ENCODE measurements at places on chromosomes 3 and 15. TPM values are rescaled to one million over a fixed set of nuclear protein-coding genes. Genes with fewer than 3 reads are reported as not detected.
A peak's percentile ranks its signal among the peaks of the same experiment; 100 is the strongest.

DNA sequence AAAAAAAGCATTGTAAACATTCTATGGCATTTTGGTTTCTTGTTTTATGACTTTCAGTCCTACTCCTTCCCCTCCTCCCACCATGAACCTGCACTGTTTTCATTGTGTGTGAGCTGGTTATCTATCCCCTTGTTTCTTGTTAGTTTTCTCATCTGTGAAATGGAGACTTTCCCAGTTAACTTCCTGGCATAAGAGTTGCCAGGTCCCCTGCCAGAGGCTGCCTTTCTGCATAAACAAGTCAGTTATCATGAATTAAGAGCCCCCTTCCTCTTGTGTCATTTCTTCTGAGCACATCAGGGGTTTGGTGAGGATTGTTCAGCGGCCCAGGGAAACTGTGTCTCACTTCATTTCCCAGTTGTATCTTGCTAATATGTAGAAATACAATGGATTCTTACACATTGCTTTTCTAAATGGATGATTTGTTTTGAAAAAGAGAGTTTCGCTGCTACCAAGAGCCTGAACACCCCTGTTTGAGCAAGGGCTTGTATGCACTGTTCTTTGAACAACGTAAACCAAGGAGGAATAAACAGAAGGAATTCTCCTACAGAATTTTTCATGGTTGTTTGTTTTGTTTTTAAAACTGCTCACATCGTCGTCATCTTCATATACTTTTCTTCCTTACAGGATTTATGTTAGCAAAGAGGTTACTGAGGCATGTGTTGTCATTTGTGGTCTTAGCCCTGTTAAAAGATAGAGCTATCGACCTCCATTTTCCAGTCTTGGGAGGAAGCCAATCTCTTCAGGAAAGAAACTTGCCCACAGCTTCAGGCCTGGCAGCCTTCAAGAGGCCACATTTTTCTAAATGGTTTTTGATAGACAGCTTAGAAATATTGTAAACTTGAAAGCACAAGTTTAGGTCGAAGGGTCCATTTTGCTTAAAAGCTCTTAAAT lies 144.6 kb upstream of the IL12A start:
- DNase-seq = no peak

- DNase-seq = no peak
Observed at GRCh38 chr3:65787827-65788226, 250.9 kb downstream of the MAGI1 start.

DNA sequence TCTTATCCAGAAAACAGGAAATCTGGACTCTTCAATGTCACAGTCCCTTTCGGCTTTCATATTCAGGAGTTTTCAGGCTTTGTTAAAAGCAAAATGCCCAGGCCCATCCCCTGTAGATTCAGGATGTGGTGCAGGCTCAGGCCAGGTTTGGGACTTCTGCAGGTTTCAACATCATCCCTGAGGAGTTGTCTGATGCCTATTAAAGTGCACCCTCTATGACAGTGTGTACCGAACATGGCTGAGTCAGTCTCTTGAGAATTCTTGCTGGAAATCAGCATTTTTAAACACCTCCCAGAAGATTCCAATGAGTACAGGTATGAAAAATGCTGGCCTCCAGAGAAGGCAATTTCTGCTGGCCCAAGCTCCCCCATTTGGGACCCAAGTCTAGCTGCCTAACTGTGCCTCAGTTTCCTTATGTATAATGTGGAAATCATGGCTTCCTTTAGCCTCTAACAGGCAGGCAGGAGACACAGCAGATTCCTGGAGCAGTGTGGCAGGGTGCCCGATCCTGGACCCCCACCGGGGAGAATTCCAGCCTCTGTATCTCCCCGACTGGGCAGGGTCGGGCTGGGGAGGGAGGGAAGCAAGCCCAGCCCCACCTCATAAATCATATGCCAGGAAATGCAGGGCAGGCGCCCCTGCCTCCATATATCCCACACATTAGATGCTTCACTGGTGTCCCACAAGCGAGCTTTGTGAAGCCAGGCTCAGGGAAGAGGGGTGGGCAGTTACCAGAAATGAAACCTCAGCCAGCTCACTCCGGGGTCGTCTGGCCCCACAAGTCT lies 44.4 kb upstream of the SLC6A11 start:
- DNase-seq = no peak

DNA sequence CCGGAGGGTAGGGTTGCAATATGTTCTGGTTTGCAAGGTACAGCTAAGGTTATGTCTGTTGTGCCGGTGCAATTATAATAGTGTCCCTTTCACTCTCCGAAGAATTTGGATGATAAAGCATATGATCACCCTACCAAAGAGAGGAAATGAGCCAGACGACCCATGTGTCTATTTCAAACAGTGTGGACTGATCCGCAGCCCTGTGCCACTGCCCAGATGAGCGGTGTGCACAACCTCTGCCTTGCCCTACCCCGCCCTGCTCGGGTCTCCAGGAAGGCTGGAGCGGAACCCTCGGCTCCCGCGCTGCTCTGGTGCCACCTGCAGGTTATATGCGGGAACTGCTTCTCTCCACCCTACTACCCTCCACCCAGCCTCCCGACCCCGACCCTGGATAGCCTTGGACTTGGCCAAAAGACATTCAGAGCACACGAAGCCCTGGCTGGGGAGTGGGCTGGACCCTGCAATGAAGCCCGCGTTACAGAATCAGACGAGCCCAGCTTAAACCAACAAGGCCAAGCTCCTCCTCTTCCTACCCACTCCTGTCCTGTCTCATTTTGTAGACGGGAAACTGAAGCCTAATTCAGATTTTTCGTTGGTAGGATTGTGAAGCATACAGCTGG lies 68.4 kb upstream of the CHRNB4 start:
- DNase-seq = peak; percentile 52

DNA sequence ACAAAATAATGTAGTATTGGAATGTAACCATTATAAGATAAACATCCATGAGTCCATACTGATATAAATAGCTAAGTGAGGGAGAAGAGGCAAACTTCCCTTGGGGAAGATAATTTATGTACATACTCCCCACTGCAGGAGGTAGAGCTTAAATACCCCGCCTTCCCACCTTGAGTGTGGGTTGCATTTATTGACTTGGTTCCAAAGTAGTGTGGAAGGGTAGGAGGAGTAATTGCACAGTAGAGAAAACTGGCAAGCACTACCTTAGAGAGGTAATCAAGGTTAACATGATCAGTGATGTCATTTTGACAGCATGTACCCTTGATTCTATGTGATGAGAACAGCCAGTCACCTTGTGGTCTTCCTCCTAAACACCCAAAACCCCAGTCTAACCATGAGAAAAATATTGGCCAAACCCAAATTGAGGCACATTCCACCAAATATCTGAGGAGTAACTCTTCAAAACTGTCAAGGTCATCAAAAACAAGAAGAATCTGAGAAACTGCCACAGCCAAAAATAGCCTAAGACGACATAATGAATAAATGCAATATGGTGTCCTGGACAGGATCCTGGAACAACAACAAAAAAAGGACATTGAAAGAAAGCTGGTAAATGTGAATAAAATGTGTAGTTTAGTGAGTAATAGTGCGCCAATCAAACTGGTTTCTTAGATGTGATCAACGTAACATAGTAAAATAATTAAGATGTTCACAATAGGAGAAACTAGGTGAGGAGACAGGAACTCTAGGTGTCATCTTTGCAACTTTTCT lies 774 bp upstream of the CNOT10 start:
- DNase-seq = no peak

GRCh38 chr3:14391033-14391432 lies 11.4 kb upstream of the SLC6A6 start:
- DNase-seq = no peak

GRCh38 chr3:117253636-117254035 lies 544.1 kb downstream of the TUSC7 start:
- no peak for DNase-seq

The TTLL13 gene
- not detected for total RNA-seq

The STRIT1 gene
- not detected for total RNA-seq

GRCh38 chr15:67862750-67863441 lies 23.1 kb upstream of the RNU6-1 start:
- no peak for DNase-seq

The SLC2A2 gene
- not detected for total RNA-seq

The TMEM42 gene
- total RNA-seq = 3.8 TPM

DNA sequence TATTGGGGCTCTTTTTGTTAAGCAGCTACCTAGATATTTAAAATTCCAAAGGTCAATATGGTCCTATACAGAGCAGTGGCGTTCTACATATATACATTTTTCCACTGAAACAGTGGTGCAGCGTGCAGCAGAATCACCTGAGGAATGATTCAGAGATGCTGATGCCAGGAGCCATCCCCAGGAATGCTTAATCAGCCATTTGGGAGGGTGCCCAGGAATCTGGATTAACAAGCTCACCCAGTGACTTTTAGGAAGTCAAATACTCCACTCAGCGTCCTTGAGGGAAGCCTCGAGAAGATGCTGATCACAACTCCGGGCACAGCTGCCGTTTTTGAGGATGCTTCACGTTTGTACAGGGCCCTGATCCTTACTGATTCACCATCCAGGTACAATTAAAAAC lies 82.6 kb upstream of the ARHGEF3 start:
- DNase-seq = no peak

DNA sequence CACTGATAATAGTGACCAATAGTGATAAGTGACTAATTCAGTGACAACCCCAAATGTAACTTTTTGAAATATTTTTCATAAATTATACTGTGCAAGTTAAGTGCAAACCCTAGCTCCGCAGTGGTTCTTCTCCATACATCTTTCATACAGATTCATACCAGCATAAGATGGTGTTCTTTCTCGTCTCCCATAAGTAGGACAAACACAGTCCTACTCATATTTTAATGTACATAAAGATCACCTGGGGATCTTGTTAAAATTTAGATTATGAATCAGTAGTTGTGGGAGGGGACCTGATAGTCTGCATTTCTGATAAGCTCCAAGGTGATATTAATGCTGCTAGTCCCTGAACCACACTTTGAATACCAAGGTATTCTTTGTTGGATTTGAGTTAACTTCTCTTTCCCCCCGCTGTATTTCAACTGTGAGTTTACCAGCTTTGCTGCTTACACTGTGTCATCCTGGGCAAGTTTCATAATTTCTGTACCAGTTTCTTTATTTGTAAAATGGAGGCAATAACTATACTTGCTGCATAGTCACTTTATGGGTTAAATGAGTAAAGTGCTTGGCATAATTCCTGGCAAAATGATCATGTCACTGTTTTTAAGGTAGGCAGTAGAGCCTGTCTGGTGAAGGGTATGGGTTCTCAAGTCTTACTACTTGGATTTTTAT lies 34.7 kb upstream of the C3orf38 start:
- DNase-seq = no peak

- DNase-seq = no peak
Observed at GRCh38 chr15:58282060-58282708, 144.0 kb downstream of the AQP9 start.

The ROPN1 gene
- not detected for total RNA-seq

The SLC27A2 gene
- 0.13 TPM for total RNA-seq

DNA sequence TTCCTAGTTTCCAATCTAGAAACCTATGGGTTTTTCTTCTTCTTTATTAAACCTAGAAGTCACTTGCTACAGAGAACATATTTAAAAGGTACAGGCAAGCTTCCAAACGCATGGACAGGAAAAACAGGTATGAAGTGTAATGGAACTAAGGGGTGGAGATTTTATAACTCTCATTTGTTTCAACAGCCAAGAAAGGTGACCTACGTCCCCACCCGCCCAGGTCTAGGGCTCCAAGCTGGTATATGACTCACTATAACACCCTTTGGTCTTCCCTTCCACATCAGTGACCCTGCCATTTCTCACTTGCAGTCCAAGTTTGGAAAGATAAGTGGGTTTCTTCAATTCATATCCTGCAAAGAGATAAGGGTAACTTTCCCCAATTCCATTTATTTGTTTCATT lies 6.0 kb upstream of the LIPH start:
- DNase-seq = no peak

The TCTA gene
- 21.6 TPM for total RNA-seq

DNA sequence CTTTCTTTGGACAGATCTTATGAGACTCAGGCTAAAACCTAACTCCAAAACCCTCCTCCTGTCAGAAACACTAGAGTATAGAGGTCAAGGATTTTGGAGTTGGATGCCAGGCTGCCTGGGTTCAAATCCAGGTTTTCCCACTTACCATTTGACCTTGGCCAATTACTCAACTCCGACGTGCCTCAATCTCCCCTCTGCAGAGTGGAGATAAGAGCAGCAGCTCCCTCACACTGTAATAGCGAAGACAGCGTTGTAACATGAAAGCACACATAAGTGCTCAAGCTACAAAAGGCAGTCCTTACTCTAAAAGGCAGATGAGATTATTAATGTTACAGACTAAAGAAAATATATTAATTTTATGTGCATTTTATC lies 90.1 kb downstream of the IGF2BP2 start:
- no peak for DNase-seq

GRCh38 chr3:185658504-185658912 lies 72.4 kb downstream of the SENP2 start:
- DNase-seq = peak; percentile 92

The CAMKV gene
- total RNA-seq = not detected

DNA sequence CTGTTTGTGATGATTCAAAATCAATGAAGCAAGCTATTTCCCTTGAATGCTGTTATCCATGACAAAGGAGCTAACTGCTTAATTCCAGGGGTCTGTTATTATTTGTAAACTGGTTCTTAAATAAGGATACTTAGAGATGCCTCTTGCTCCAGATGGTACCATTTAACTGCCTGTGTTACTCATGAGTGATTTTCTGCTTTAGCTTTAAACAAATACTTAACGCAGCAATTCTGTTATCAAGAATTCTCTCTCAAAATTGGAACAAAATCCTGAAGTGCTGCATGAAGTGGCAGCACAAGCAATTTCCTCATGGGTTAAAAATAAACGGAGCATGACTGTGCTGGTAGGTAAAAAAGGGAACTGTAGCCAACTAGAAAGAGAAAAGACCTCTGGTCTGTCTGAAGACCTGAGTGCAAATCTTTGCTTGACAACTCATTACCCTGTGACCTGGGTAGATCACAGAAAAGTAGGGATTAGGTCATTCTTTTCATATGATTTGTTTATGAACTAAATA lies 62.5 kb upstream of the GBE1 start:
- no peak for DNase-seq

The PLA2G4F gene
- total RNA-seq = not detected

The SST gene
- not detected for total RNA-seq

DNA sequence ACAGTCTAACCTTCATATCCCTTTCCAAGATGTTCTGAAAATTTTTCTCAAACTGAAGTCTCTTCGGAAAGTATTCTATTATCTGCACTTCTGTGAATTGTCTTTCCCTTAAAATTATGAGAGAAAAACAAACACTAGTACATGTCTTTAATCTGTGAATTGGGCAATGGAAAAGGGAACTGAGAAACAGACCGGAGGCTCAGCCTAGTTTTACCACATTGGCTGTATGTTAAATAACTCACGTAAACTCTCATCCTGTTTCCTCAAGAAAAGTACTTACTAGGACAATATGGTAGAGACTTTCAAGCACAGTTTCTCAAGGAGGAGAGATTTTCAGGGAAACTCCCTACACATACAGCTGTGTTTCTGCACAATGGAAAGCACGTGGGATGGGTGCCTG lies 982.2 kb upstream of the SEMA6D start:
- no peak for DNase-seq

The EIF3J gene
- total RNA-seq = 61.6 TPM

DNA sequence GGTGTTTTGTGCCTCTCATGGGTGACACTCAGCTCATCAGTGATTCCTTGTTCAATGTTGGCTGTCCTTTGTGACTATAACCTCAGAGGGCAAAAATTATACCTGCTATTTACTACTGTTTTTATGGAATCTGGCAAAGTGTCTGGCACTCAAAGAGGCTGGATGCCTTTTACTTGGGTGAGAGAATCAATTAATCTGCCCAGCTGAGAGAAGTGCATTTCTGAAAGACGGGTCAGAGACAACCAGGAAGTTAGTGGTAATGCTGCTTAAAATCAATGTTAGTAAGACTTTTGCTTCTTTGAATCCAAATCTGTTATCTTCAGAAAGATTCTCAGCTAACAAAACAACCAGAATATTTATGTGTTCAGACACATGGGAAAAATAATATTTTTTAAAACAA lies 436.2 kb upstream of the SUCLG2 start:
- DNase-seq = no peak

The PATL2 gene
- total RNA-seq = 0.19 TPM
